ENCODE measurements at places on chromosomes 12 and 14.

DNA sequence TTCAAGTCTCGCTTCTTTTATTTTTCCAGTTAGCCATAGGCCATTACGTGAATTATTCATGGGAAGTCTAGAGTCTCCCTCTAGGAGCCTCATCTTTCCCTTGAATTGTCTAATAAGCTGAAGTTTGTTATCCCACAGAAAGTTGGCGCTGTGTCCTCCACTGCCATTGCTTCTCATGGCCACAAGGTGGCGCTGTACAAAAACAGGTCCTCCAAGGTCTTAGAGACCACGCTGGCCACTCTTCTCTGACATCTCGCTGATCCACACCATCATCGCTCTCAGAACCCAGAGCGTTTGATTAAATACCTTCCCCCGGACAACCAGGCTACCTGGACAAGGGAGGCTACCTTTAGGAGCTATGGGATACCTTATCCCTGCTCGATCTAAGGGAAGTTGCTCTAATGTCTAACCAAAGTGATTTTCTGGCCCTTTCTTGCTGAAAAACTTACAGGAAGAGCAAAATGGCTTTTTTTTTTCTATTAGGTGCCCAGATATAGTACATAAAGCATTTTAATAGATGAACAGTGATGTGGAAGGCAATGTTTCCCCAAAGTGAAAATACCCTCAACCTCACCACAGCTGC lies 110.0 kb downstream of the CCDC60 start:
- DNase-seq, result peak; percentile 2

DNA sequence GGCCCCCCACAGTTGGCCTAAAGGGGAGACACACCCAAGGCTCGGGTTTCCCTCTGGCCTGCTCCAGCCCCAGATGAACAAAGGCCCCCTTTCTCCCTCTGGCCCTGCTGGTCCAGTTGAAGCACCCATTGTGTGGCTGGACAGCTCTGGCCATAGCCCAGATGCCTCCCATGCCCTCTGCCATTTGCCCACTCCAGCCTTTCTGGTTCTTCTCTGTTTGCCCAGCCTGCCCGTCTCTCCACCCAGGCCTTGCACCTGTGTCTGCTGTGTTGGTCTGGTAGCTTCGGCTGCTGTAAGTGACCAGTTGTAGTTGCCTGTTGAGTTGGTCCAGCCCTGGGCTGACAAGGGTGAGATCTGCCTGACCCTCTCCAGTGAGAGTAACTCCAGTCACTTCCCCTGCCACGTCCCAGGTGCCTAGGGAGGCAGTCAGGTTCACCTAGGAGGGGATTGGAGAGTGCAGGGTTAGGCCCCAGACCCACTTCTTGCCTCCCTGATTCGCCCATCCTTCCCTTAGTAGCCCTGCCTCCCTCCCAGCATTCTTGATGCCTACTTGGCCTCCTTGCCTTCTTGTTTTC lies 3.0 kb downstream of the B4GALNT1 start:
- DNase-seq, result no peak

DNA sequence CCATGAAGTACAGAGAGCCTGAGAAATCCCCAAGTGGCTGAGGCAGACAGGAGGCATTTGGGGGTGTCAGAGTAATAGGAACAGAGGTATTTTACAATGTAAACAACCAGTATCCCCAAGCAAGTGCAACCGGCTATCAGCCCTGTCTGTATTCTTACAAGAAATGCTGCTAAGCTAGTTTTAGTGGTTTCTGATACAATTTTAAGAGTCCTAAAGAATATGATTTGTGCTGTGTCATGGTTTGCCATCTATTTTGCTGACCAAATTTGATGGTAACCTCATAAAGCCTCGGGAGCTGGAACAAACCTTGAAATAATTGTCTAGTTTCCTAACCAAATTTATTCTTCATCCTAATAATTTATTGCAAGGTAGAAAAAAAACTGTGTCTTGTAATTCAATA lies 46.7 kb upstream of the EGLN3 start:
- DNase-seq, result no peak

GRCh38 chr14:74425525-74426201 lies 347 bp downstream of the SYNDIG1L start:
- DNase-seq, result peak; percentile 22

DNA sequence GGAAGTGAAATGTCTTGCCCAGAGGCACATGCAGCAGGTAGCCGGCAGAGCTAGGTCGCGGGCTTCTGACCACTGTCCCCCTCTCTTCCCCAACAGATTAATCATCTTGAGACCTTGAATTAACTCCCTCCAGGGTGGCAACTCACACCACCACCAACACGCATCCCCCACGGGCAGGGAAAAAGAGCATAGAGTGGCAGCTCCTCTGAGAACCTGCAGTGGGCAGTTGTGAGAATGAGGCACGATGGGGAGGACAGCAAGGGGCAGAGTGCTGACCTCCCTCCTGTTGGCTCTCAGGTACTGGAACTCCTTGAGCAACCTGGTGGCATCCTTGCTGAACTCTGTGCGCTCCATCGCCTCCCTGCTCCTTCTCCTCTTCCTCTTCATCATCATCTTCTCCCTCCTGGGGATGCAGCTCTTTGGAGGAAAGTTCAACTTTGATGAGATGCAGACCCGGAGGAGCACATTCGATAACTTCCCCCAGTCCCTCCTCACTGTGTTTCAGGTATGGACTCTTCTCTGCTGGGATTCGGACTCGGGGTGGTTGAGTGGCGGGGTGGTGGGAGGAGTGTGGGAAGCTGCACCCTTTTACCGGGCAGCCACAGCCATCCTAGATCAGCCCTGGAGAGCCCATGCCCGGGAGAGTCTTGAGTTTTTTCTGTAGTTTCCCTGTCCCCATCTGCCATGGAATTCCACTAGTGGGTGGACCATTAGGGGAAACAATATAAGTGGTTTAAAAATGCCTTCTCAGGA lies 213.3 kb upstream of the FKBP4 start:
- no peak for DNase-seq

DNA sequence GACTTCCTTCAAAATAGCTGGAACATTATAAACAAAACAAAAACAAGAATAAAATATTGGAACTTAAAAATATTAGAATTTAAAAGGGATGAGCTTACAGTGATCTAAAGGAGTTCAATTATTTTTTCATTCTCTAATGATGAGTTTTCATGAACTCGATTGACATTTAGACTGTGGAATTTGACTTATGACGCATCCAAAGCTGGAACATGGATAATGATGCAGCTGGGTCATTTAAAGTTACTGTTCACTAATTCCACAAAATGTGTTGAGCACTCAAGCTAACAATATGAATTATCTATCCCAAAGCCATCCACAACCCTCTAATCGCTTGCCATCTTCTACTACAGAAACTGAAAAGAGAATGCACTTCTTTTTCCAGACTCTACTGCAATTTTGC lies 42.5 kb downstream of the LIN7A start:
- DNase-seq, result no peak

DNA sequence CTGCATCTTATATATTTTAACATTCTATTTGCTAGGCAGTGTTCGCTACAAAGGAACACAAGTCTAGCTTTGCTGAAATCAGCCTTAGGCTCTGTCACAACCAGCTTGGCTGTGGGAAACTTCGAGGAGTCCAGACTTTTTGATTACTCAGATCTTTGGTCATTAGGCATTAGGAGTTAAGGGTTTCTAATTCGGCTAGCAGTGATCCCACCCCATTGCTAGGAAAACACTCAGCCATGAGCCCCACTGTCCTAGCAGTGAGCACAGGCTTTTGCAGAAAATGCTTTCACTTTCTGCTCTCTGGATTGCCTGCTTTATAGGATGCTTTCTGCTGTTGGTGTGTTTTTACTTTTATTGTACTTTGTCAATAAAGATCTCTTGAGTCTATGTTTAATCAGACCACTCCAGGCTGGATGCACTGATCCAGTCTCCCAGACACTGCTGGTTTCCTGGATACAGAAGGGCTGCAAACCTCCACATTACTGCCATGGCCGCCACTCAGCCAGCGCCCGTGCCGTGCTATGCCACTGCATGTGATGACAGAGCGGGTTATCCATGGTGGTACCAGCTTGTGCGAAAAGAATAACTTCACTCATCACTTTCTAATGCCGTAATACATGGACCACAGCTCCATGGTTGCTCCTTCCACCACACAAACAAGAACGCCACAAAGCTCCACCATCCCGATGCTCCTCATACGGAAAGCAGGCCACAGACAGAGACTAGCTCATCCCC lies 41.0 kb upstream of the PYGL start:
- DNase-seq, result no peak

DNA sequence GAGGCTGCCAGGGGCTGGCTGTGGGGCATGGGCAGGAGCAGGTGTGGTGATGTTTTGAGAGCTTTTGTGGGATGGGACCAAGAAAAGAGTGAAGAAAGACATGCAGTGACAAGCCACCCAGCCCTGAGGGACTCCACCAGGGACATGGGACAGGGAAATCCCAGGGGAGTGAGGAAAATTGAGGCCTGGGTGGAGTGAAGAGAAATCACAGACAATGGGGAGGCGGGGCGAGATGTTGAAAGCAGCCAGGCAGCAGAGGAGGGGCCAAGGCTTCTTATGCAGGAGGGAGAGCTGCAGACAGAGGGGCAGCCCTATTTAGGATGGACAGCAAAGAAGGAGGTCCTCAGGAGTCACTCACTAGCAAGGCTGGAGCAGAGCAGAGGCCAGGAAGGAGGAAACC lies 4.2 kb upstream of the KRT1 start:
- DNase-seq, result no peak

GRCh38 chr12:80040075-80040738 lies 59.1 kb upstream of the OTOGL start:
- no peak for DNase-seq

DNA sequence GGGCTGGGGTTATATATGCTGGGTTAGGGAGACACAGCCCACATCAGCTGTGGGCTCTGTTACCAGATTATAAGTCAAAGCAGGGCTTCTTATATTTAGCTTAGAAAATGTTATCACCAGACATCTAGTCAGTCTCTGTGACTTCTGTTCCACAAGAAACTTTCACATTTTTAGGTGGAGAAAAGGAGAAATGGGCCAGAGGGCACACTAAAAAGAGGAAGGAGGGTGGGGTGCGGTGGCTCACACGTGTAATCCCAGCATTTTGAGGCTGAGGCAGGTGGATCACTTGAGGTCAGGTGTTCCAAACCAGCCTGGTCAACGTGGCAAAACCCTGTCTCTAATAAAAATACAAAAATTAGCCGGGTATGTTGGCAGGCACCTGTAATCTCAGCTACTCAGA lies 28.0 kb upstream of the SLC38A1 start:
- no peak for DNase-seq

DNA sequence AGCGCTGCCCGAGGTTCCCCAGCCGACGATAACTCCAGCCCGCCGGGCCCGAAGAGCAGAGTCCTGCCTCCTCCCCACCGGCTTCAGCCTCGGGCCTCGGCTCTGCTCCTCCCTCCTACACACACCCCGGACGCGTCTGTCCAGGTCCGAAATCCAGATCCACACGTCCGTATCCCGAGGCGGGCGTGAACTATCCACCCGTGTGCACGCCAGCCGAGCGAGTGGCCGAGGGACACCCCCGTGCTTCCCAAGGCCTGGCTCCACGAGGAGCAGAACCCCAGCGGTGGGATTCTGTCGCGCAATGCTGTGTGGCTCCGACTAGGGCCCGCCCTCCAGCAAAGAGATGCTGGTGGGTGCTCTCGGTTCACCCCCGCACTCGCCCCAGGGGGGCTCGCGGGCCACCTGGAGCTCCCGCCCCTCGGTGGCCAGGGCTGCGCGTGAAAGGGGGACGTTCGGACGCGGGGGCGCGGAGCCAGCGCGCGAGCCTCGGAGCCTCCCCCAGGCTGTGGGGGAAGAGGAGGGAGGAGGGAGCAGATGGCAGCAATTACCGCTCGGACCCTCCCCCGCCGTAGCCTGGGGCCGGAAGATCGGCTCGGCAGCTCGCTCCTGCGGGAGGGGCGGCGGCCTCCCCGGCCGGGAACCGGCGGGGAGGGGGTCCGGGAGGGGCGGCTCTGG lies 18.9 kb upstream of the ANKRD33 start:
- no peak for DNase-seq

DNA sequence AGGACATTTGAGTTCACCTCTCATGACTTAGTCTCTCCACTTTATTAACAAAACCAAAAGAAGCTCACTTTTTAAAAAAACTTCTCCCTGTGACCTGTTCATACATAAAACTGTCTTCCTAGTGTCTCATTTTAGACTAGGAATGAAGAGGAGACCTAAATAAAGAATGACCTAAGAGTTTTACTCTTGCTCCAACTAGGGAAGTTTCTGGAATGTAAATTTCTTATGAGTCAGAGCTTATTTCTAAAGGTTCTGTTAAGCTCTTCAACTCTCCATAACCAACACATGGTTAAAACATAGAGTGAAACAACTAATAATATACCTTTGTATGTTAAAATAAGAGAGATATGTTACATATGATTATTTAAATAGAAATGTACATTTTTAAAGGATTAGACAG lies 369.8 kb downstream of the EMP1 start:
- no peak for DNase-seq

DNA sequence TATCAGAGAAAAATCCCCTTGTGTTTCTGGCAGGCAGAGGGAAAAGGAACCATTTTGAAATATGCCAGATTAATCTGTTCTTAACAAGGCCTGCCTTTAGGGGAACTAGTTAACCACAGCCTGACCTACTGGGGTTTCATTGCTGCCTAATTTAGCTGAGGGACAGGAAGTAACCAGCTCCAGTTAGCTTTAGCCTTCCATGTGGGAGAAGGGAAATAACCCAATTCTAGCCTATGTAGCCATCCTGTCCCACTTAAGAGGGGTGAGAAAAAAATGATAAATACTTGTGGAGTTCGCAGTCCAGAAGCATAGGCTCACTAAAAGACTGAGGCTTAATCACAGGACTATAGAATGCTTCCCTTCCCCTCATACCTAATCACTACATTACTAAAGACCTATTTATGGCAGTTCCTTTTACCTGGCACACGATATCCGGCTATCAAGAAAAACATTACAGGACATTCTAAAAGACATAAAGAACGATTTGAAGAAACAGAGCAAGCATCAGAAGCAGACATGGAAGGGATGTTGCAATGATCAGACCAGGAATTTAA lies 22.8 kb downstream of the COX8C start:
- no peak for DNase-seq

- DNase-seq, result no peak
These were observed 13.5 kb upstream of the TAS2R46 start for GRCh38 chr12:11075642-11076041.

- DNase-seq, result no peak
These were observed 23.2 kb downstream of the NT5DC3 start for GRCh38 chr12:103817791-103818190.

- peak; percentile 38 for DNase-seq
These were observed 48.3 kb downstream of the TTLL5 start for GRCh38 chr14:75709207-75709812.

DNA sequence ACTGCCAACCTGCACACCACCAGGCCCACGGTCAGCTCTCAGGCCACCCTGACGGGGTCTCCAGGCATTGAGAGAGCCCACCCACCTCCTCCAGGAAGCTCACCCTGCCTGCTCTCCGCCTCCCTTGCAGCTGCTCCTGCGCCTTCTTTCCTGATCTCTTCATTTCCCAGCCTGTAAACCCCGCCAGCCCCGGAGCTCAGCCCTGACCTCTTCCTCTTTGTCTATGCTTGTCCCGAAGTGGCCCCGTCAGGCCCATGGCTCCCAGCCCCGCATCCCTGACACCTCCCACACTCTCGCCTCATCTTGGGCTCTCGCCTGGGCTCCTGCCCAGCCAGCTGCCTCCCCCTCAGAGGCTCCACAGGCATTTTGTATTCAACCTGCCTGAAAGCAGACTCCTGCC lies 139.3 kb downstream of the CALM1 start:
- no peak for DNase-seq
